ENCODE measurements at places on chromosomes 11 and 22.

DNA sequence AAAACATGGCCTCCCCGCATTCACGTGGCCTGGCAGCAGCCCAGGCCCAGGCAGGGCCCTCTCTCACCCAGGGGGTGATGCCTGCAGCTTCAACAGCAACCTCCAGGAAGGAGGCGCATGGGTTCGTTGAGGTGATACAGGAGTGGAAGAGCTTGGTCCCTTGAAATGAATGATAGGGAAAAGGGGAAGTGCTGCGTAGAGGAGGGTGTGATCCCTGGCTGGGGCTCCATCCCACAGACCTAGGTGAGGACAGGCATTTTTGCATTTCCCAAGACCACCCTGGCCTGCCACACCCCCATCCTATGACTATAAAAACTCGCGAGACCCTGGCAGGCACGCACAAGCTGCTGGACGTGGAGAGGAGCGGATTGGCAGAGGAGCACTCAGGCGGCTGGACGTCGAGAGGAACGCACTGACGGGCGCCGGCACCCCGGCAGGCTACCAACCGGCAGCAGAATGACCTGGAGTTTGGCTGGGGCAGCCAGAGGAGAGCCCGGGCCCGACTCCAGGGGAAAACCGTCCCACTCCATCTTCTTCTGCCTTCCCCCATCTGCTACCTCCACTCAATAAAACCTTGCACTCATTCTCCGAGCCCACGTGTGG lies 32.6 kb downstream of the RTN4R start:
- no peak for DNase-seq

DNA sequence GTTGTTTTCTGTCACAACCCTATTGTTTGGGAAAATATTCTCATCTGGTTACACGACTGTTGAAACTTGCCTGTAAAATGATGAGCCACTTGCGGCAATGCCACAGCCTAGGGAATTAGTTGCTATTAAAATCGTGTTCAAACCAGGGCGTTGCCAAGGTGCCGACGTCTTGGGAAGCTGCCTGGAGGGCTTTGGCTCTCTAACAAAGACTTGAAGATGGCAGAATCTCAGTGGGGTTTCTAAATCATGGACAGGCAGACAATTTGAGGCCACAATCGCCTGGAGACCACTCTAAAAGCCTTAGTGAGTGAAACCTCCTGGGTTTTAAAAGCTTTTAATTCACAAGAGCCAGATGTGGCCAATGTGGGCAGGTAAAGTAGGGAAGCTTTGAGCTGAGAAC lies 117.2 kb upstream of the BMAL1 start:
- DNase-seq: no peak

- no peak for DNase-seq
Measured at GRCh38 chr22:46672731-46673130, 52.5 kb downstream of the GRAMD4 start.

DNA sequence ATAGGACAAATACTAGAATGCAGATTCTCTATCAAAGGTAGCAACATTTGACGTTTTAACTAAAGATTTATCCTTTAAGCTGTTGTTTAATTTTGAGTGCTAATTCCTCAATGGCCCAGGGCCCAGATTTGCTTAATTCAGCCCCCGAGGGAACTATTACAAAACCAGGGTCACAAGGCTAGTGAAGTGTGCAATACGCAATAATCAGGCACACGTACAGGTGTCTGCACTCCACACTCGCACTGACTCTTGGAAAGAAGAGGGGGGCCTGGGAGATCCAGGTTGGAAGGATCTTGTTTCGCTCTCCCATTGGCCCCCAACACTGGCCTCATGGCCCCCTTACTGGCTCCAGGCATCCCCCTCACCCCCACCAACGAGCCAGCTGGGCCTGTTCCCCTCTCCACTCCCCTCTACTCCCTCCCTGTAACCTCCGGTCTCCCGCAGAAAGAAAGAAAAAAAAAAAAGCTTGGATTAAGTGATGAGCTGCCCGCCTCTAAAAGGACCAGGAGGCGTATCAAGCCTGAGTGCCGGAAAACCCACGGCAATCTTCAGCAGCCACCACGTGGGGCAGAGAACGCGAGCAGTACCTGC lies 2.2 kb upstream of the KIRREL3 start:
- no peak for DNase-seq

GRCh38 chr11:75782540-75783263 lies 14.1 kb downstream of the DGAT2 start:
- DNase-seq: no peak

GRCh38 chr11:2482204-2482603 lies 37.4 kb downstream of the KCNQ1 start:
- DNase-seq: no peak

- peak; percentile 84 for DNase-seq
Measured at GRCh38 chr11:87600938-87601337, 563.2 kb downstream of the TMEM135 start.

DNA sequence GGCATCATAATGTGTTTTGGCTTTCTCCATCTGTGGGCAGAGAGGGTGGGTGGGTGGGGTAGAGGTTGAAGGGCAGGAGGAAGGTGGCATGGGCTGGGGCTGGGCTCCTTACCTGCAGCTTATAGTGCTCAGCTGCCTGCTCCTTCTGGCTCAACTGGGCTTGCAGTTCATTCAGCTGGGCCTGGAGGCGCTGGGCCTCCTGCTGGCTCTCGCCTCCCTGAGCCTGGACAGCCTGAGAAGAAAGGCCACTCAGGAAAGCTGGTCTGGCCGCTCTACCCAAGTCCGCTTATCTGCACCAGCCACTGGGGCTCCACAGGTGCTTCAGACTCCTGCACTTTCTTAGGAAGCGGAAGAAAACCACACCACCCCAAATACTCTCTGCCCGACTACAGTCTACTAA lies 10.4 kb downstream of the IL18BP start:
- DNase-seq: no peak

- DNase-seq: no peak
Measured at GRCh38 chr11:47403571-47403970, 4.8 kb upstream of the SLC39A13 start.

DNA sequence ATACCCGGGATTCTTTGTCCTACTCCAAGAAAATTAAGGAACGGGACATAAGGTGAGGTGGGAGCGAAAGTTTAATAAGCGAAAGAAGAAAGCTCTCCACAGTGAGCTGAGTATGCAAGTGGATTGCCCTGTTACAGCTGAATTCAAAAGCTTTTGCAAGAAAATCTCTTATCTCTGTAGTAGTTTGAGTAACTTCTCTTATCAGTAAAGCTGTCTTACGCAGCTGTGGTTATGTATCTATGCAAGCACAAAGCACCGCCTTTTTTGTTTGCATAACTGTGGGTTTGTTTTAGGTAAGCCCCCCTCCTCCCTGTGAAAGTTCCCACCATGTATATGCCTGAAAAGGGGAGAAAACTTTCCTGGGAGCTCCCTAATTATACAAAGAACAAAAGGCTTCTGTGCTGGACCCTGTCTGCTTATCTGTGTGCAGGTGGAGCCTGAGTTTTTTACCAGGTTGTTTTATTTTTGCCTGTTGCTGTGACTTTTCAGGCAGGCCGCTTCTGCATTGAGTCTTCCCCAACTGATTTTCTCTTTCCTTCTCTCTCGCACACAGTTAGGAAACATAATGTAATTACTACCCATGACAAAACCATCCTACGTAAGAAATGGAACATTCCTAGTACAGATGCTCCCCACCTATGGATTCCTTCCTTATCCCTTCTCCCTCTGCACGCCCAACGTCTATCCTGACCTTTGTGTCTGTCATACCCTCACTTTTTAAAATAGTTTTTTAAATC lies 837 bp upstream of the PLAAT5 start:
- no peak for DNase-seq

DNA sequence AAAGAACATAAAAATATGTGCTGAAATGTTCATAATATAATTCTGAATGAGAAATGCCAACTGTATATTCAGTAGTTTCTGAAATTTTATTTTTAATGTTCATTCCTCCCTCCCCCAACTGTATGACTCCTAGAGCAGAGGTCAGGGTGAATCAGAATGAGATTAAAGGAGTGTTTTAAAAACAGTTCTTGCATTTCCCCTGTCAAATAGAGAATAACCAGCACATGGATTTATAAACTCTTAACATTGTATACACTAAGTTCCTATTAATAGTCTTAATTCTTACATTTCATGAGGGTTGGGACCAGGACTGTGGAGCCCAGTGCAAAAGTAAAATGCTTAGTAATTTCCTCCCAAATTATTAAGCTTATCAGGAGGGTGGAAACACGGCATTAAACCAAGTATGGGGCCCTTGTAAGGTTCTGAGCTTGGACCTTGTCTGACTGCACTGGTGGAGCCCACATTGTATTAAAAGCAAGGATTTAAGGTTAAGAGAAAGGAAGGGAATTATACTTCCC lies 474.6 kb upstream of the RAG2 start:
- no peak for DNase-seq

GRCh38 chr11:96783311-96783710 lies 393.5 kb downstream of the JRKL start:
- DNase-seq: no peak

GRCh38 chr11:48083421-48083820 lies 103.1 kb downstream of the PTPRJ start:
- no peak for DNase-seq

GRCh38 chr11:118903204-118904015 lies 19.7 kb downstream of the CXCR5 start:
- DNase-seq: no peak

- DNase-seq: no peak
Measured at GRCh38 chr22:43272301-43272700, 70.9 kb downstream of the SCUBE1 start.
